AG04450 (cell line): ENCODE measurements at places on chromosomes 3 and 15.

DNA sequence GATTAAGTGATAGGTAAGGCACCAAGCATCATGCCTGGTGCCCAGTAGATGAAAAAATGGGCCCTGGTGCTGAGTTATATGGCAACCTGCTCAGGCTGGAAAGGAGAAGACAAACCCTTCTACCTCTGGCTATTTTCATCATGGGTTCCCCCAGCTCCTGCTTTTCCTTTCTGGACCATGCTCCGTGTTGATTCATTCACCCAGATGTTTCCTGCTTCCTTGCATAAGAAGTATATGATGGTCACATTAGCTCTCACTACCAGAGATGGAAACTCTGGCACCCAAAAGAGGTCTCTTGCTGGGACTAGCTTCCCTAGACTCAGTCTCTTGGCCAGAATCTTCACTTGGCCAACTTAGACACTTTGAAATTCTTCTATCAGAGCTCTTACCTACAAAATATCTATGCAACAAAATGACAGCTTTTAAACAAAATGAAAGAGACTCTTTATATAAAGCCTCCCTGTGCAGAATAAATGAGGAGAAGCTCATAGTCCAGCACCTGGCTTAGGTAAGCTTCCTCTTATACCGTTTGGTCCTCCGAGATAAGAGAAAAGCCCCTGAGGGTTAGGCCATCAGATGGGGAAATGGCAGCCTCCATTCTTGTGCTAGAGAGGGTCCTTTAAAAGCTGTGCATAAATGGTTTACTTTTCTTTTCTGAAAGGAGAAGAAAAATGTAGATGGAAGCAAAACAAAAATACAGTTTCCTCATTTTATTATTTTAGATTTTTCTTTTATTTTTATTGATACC lies 46.8 kb upstream of the MCF2L2 start:
- DNase-seq, result no peak

- DNase-seq, result no peak
Measured at GRCh38 chr15:62975515-62975914, 67.0 kb upstream of the TPM1 start.

DNA sequence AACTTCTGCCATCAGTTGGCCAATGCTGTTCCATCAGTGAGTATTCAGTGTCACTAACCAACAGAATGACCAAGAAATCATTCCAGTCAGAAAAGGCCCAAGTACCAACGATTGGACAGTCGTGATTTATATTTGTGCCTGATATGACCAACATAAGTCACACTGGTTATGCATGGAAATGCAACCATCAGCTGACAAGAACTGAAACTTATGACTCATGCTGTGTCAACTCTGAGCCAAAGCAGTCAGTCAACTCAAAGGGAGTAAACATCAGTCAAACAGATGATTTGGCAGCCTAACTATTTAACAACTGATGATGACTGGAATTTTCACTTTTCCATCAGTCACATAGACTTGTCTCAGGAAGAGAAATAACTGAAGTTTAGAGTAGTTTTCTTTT lies 142.4 kb downstream of the ANXA2 start:
- DNase-seq, result no peak

DNA sequence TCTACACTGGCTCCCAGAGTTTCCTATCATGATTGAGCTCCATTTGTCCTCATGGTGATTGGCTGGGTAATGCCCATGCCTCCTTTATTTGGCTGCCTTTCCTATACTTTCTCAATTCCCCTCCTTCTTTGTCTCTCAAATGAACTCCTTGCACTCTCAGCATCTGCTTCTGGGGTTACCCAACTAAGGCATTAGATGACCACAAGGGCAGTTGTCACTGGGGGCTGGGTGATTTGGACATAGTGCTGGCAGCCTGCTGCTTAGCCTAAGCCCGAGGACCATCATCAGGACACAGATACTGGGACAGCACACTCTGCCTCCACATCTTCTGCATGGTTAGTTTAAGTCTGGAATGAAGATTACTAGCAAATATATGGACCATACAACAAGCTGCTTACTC lies 49.2 kb upstream of the LRRFIP2 start:
- no peak for DNase-seq

DNA sequence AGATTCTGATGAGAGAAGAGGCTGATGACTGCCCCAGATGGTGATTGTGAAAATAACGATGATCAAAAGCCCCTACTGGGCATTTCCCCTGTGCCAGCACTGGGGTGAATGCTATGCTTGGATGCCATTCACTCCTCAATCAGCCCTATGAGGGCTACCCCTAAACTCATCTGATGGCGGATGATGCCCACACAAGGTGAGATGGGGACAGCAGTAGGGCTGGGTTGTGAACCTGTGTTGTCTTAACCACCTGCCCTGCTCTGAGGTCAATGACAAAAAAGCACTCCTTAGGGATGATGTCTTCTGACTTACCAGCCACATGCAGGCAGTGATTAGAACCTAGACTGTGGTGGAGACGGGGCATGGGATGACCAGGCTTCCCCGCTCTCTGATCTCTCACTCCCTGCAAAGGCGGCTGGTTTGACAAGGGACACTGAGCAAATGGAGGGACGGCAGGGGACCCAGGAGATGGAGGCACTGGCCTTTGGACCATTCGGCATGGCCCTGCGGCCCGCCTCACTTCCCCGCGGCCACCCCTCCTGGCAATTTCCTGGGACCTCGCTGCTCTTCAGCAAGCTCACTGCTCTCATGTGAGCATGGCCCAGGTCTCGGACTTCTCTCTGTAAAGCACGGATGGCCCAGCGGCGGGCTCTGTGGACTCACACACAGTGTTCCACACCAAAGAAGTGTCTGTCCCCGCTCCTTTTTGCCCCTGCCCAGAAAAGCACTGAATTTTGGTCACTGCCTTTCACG lies 251.4 kb upstream of the LYSMD4 start:
- DNase-seq, result no peak

DNA sequence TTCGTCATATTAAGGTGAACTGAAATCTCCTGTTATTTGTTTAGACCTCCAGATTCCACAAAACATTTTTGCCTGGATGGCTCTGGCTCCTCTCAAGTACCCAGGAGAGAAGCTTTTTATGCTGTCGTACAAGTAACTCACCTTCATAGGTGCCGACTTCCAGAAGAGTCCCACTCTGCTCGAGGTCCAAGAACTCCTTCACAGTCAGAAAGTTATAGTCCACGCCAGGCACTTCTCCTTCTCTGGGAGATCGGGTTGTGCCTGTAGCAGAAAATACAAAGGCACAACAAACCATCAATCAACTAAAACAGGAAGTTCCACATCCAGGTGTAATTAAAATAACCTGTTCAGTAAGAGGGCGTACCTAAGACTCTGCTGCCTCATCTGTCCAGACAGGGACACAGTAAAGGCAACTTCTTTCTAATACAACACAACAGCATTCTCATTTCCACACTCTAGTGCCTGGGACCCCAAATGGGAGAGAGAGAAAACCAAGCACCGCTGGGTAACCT lies 545.3 kb downstream of the MAGI1 start:
- no peak for DNase-seq
